ENCODE measurements at places on chromosomes 3 and 15. TPM values are rescaled to one million over a fixed set of nuclear protein-coding genes. Genes with fewer than 3 reads are reported as not detected.
A peak's percentile ranks its signal among the peaks of the same experiment; 100 is the strongest.

IL12A gene
- total RNA-seq, result 0.42 TPM

SLC28A1 gene
- 0.18 TPM for total RNA-seq

COPS2 gene
- total RNA-seq, result 70.9 TPM

RCN2 gene
- total RNA-seq, result 20.9 TPM

CERS3 gene
- not detected for total RNA-seq

DNAJC17 gene
- total RNA-seq, result 18.8 TPM

RASGRP1 gene
- total RNA-seq, result 1.6 TPM

VEPH1 gene
- 0.42 TPM for total RNA-seq

GOLGA8S gene
- total RNA-seq, result 0.16 TPM

ACKR2 gene
- 2.4 TPM for total RNA-seq

REC114 gene
- total RNA-seq, result 1.8 TPM

PLA2G4E gene
- 0.16 TPM for total RNA-seq

CCDC39 gene
- not detected for total RNA-seq

LAMB2 gene
- total RNA-seq, result 714 TPM

RARRES1 gene
- 44.8 TPM for total RNA-seq

- DNase-seq, result no peak
Measured at GRCh38 chr3:41974223-41974622, 12.3 kb upstream of the ULK4 start.

GRCh38 chr3:112463250-112463649 is 36.0 kb downstream of the BTLA start:
- no peak for DNase-seq

- DNase-seq, result no peak
Measured at GRCh38 chr3:167346171-167346570, 33.9 kb downstream of the ZBBX start.

DNA sequence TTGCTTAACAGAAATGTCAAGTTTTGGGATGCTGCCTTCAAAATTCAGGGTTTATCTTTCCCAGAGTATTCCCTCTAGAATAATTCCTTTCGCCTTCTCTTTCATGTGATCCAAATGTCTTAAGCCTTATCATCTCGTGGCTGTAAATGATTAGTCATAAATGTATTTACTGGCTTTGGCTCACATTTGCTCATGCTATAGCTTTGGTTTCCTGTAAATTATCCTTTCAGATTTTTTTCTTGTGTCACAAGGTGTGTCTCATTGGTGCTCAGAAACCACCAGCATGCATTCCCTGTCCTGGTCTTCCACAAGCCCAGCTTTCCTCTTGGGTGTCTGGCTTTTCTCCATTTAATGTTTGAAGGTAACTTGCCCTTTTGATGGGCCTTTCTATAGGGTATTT is 692.7 kb upstream of the ALCAM start:
- DNase-seq, result no peak

DNA sequence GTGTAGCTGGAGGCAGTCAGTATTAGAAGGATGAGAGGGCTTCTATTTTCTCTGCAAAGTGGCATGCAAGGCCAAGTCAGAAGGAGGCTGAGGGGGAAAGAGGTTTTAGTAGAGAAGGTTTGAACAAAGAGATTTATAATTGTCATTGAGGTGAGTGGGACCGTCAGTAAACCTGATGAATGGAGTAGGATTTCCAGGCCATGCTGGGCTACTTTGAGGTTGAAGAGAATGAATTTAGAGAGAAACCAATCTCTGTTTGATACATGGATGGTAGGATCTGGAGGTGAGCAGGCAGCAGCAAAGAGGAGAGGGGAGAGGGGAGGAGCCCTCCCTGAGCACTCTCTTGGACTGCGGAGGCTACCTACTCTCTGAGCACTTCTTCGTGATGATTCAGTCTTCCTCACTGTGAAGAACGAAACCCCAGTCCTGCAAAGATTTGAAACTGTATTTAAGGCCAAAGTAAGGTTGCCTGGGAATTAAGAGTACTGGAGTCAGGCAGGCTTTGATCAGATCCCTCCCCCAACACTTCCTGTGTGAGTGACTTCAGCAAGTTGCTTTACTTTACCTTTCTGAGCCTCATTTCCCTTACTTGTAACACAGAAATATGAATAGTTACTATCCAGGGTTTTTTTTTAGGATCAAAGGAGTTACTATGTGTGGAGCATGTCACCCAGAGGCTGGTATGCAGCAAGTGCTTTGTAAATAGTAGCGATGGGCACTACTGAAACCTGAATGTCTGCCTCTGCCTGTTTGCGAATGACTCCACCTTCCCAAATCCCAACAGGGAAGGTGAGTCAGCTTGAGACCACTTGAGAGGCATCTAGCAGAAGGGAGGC is 75.8 kb downstream of the RPL39L start:
- no peak for DNase-seq

DNA sequence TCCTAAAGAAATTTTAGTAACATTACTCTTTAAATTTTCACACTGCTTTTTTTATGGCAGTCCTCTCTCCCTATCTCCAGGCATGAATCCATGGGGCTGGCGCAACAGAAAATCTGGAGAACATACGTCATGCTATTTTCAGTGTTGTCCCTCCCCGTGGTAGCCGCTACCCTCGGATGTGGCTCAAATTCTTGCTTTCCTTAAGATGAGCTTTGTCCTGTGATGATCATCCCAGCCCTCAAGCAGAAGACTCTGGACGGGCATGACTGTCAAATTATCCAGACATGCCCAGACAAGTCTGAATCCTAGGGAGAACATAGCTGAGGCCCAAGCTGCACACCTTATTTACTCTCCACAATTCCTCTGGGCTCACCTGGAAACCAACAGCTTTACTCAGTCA is 49.1 kb downstream of the FMN1 start:
- DNase-seq, result no peak

GRCh38 chr3:144294659-144295538 is 323.3 kb downstream of the DIPK2A start:
- DNase-seq, result no peak

- no peak for DNase-seq
Measured at GRCh38 chr3:196989721-196990262, 21.2 kb upstream of the PIGZ start.

GRCh38 chr15:86163816-86164215 is 84.1 kb downstream of the AGBL1 start:
- no peak for DNase-seq

DNA sequence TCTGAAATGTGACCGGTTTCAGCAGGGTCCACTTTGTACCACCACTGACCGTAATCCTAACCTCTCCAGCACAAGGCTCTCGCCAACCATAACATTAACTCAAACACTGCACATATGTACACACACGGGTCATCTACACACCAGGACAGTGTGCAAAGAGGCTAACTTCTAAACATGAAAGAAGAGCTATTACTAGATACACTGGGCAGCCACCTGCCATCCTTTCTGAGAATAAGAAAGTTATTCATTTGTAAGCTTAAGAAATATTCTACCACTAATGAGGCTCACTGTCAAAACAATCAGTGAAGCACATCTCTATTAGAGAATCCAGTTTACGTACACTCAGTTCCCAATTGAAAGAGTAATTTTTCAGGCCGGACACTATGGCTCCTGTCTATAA is 59.1 kb upstream of the PARL start:
- DNase-seq, result no peak

GRCh38 chr3:150079029-150079739 is 108.5 kb upstream of the PFN2 start:
- DNase-seq, result no peak

- DNase-seq, result no peak
Measured at GRCh38 chr3:134144694-134145093, 106.0 kb downstream of the RYK start.

DNA sequence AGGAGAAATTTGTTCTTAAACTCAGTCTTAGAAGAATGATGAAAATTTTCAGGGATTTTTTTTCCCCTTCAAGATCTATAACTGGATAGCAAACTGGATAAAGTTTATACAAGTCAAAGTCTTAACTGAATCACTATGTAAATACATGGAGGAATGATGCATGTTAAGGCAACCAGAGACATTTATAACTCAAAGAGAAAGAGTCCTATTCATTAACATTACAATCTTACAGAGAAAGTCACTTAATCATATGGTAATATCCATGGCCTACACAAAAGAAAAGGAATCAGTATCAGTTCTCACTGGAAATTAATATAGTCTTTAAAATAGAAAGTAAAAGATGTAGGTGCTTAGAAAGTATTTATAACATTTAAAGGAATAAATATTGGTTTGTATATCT is 869.1 kb downstream of the TBL1XR1 start:
- no peak for DNase-seq

DNA sequence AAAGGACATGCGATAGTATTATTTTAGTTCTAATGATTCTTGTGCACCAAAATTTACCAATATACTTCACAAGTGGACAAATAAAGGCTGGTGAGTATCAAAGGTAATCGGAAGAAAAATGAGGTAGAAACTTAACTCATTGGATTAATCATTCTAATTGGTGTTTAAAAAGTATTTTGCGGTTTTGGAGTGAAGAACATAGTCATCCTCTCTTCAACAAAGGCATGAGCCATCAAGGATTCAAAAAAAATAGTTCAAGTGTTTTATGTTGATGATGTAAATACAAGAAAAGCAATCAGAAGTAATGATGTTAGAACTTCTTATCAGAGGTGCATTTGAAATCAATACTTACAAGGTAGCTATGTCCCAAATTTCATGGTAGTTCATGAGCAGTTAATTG is 221.5 kb downstream of the P3H2 start:
- DNase-seq, result no peak

- no peak for DNase-seq
Measured at GRCh38 chr15:68784206-68784605, 36.5 kb downstream of the ANP32A start.

DNA sequence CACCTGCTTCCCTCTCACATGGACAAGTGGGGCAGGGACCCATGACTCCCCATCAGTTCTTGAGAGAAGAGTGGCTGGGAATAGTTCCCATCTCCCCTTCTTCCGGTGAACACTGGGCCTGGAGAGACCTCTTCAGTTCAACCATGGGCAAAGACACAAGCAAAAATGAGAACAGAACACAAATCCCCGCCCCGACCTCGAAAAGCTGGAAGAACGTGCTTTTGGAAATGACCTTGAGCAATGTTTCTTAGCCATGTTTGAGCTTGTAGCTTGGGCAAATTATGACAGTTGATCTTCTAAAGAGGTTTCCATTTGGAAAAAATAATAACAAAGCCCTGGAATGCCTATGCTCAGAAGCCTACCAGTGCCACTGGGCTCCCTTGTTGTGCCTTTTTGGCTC is 59.0 kb downstream of the FAM174B start:
- no peak for DNase-seq

- no peak for DNase-seq
Measured at GRCh38 chr3:25548836-25549235, 115.9 kb downstream of the TOP2B start.

- no peak for DNase-seq
Measured at GRCh38 chr3:173733029-173733652, 335.6 kb downstream of the NLGN1 start.

DNA sequence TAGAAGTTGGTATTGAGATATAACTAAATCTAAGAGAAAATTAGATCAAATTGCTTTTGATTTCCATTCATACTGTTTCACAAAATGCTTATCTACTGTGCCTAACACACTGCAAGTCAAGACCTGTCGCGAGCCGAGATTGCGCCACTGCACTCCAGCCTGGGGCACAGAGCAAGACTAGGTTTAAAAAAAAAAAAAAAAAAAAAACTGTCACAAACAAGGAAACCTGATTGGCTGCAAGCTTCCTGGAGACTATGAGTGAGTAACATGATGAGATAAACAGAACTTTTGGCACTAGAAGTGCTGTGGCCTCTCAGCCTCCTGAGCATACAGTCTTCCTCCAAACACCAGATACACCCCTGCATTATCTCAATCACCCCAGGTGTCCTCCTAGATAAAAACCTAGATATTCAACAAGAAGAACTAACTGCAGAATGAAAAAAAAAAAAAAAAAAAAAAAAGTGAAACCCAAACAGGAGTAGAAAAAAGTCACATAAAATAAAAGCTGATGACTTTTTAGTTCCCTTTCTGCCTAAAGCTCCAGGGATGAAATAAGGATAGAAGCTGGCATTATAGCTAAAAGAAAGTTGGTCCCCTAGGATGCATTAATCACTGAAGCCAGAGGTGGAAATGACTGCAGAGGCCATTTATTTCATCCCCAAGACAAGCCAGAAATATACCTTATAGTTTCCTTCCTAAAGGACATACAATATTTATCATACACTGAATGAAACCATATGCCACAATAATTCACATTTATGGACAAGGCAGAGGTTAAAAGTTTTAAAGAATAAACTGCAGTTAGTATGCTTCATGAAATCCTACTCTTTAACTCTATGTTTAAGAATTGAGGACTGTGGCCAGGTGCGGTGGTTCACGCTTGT is 82.4 kb downstream of the P3H2 start:
- peak; percentile 40 for DNase-seq

GRCh38 chr3:77539677-77540076 is 499.8 kb downstream of the ROBO2 start:
- no peak for DNase-seq
